Stimulated activated naive CD4-positive, alpha-beta T cell treated with Interleukin-2 at 50 U/mL for 16 hours (primary cell): ENCODE measurements at places on chromosomes 7 and 10.

- no peak for DNase-seq
These were observed 7.0 kb downstream of the ZNF316 start for GRCh38 chr7:6643915-6644625.

DNA sequence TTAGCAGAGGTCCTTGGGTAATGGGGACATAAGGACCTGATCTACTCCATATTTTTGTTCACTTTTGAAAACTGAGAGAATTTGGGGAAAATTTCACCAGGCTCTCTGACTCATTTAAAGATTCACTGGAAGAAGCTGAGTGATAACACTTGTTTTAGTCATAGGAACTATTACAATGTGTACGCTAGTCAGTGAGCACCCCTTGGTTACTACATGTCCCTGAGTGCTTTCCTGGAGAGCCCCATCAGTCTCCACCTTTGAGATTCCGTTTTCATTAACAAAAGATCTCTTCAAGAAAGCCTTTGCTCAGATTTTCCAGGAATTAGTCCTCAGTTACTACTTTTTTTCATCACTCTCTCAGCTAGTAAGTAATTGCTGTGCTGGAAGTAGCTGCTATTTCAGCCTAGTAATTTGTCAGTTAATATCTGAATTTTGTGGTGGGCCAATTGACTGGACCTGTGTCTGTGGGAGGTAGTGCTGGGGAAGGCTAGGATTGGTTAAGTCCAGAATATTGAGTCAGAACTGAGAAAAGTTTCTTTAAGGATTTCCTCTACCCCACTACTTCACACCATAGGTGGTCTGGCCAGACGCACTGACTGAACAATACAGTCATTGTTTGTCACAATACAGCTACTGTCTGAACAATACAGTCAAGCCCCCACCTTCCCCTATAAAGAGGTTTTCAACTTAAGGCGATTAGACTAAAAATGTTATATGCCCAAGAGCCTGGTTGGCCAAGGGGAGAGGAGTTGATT is 235.0 kb downstream of the CCDC7 start:
- no peak for DNase-seq

GRCh38 chr7:106254525-106255116 is 30.2 kb downstream of the NAMPT start:
- no peak for DNase-seq

DNA sequence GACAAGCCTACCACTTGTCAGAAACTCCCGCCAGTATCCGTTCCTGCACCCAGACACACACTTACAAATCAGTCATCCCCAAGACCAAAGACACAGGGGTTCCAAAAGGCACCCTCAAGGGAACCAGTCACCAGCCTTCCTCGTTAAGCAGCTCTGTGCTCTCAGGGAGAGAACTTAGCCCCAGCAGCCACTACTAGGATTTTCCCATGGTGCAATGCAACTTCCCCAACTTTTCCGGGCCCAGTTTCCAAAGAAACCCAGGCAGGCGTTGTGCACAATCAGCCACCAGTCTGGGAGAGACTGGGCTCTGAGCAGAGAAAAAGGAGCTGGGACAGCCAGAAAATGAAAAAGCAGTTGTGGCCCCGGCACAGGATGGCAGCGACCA is 1.2 kb downstream of the DLG5 start:
- no peak for DNase-seq

DNA sequence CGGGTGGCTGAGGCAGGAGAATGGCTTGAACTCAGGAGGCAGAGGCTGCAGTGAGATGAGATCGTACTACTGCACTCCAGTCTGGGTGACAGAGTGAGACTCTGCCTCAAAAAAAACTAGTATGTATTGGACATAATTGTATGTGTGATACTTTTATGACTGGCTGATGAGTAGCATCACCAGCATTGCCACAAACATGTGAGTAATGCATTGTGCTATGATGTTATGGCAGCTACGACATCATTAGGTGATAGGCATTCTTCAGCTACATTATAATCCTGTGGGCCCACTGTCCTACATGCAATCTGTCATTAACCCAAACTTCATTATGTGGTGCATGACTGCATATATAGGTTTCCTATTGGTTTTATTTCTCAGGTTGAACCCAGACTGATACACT is 352.4 kb downstream of the GALNT17 start:
- DNase-seq, result no peak

DNA sequence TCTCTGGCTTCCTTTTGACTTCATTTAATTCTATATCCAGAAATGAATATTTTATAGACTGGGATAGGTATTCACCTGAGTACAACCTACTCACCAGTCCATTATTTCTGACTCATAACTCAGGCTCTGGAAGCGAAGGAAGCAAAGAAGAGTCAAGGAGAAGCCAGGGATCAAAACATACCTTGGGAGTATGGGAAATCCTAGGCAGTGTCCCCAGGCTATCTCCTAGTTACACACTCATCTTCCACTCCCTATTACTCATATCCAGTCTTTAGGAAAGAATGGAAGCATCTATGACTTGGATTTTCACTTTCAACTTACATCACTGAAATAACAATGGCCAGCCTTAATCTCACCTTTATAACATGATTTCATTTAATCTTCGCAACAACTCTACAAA is 40.9 kb upstream of the ELAPOR2 start:
- no peak for DNase-seq

- DNase-seq, result no peak
These were observed 43.3 kb upstream of the FMC1 start for GRCh38 chr7:139297795-139298194.

- DNase-seq, result no peak
These were observed 3.0 kb upstream of the HOXA2 start for GRCh38 chr7:27105301-27106031.

DNA sequence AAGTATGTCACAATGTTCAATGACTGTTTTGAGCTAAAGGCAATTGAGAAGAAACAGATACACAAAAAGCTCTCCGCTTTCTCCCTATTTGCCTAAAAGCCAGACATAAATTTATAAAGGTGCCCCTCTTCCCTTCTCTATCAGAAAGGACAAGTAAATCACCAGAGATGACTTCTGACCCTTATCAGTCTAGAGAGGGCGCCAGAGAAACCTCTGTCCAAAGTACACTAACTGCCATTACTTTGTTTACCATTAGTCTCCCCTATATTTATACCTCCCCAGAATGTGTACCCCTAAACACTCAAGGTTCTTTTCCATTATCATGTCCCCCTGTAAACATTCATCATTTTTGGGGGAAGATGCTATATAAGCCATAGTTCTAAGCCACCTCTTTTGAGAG is 49.3 kb downstream of the TPK1 start:
- DNase-seq, result no peak

DNA sequence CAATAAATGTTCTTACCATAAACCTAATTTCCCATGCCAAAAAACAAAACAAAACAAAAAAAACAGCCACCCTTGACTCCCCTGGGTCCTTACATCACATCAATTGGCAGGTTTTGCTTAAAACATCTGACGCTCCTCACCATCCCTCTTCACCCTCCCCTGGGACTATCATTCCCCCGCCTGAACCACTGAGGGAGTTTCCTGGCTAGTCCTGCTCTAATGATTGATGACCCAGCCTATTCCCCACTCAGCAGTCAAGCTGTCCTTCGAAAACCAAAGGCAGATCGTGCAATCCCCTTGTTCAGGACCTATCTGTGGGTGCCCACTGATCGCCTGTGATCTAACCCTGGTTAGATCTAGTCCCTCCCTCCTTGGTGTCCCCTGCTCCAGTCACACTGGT is 11.2 kb upstream of the FRMPD2 start:
- no peak for DNase-seq

DNA sequence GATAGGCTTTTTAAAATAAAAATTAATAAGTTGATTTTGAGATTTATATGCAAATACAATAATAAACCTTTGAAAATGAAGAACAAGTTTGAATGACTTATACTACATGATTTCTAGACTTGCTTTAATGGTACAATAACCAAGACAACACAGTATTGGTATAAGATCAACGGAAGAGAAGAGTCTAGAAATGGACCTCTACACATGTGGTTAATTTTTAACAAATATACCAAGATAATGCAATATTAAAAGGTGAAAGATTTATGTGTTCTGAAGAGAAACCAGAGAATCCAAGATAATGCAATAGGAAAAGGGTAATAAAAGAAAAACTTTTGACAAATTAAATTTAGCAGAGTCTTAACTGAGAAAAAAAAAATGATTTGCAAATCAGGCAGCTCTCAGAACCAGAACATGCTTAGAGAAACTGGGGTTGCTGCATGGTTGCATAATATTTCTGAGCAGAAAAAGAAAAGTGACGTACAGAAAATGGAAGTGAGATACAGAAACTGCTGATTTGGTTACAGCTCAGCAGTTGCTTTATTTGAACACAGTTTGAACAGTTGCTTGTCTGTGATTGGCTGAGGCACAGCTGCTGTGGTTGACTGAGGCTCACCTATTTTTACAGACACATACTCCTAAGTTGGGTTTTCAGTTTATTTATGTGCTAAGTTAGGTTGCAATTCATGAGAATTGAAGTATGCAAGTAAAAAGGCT is 365.9 kb downstream of the CRPPA start:
- DNase-seq, result no peak

DNA sequence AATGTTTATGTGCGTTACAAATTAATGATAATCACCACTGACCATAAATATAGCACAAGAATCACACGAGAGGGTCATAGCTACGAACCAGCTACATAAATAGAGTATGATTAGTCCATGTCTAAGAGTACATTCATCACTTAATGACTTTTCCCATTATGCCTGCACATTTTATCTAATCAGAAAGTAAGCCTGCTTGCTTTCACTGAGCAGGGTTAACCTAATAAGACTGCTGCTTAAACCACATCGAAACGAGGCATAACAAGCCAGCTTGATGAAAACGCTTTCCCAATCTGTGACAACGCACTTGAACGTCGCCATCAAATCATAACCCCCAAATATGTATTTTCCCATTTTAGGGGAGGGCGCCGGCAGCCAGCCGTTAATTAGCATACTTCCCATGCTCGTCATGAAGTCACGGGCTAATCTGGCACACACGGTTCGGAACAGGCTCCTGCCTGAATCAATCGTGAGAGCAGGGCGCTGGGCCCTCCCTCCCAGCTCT is 71.5 kb downstream of the EBF3 start:
- DNase-seq, result no peak

DNA sequence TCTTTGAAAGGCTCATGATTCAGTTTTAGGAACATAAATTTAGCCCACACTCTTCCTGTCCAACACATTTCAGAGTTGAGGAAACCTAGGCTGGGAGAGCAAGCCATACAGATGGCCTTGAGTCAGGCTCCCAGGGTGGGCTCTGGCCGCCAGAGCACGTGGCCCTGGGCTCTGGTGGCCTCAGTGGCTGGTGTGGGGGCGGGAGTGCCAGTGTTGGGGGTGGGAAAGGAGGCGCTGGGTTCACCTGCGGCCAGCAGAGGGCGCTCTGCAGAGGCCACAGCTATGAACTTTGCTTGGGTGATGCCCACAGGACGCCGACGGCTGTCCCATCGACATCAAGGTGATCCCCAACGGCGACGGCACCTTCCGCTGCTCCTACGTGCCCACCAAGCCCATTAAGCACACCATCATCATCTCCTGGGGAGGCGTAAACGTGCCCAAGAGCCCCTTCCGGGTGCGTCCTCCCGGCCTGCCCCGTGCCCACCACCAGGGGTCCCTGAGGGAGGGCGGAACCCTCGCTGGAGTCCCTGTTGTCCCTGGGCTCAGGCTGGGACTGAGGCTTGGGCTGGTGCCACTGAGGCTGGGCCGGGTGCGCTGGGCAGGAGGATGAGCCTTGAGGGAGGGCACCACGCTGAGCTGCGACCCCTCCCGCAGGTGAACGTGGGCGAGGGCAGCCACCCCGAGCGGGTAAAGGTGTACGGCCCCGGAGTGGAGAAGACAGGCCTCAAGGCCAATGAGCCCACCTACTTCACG is 11.9 kb downstream of the FLNC start:
- peak; percentile 42 for DNase-seq

- DNase-seq, result peak; percentile 21
These were observed 107.4 kb downstream of the SH3PXD2A start for GRCh38 chr10:103748020-103748419.

- no peak for DNase-seq
These were observed 31.8 kb downstream of the NUDT1 start for GRCh38 chr7:2273866-2274265.

DNA sequence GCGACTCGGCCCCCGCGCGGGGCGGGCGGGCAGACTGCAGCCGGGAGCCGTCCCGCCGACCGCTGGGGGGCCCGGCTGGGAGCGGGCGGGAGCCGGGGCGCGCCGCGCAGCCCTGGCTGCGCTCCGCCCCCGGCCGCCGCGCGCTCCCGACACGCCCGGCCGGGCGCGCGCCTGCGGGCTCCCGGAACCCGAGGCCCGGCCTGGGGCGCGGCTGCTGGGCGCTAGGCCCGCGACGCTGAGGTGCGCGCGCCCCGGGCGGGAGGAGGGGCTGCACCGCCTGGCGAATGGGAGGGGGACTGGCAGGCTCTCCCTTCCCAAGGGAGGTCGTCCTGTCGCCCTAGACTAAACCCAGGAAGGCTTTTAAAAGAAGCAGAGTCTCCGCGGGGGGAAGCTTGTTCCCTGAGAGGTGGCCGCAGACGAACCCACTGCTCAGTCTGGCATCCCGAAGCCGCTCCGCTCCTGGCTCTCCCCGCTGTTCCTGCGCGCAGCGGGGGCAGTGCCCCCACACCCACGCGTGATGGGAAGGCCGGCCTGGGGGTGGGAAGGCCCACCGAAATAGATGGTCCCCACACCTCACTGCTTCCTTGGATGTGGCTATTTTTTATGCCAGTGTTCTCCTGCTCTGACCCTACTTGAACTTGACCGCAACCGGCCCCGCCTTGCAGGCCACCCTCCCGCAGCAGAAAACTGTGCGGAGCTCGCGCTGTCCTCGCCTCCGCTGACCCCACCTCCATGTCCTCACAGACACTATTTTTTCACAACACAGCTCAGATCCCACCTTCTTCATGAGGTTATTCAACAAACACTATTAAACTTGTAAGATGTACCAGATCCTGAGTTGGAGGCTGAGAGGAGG is at the start of gene VOPP1:
TSS of gene VOPP1 (minus strand) at position 125 of the 856 bp plus-strand sequence. CDS start 178 bp downstream, outside the sequence.
- DNase-seq, result peak; percentile 43

- no peak for DNase-seq
These were observed 20.6 kb downstream of the RBM17 start for GRCh38 chr10:6109444-6109775.

- no peak for DNase-seq
These were observed 582.3 kb upstream of the CNTNAP2 start for GRCh38 chr7:145534301-145534700.

- peak; percentile 33 for DNase-seq
These were observed 11.7 kb downstream of the CASP2 start for GRCh38 chr7:143299840-143300239.

- no peak for DNase-seq
These were observed 136.7 kb downstream of the NEBL start for GRCh38 chr10:20760460-20760859.

GRCh38 chr7:151542606-151543130 is 23.0 kb upstream of the RHEB start:
- no peak for DNase-seq

- DNase-seq, result peak; percentile 50
These were observed 100.6 kb downstream of the FAM204A start for GRCh38 chr10:118241229-118242137.

DNA sequence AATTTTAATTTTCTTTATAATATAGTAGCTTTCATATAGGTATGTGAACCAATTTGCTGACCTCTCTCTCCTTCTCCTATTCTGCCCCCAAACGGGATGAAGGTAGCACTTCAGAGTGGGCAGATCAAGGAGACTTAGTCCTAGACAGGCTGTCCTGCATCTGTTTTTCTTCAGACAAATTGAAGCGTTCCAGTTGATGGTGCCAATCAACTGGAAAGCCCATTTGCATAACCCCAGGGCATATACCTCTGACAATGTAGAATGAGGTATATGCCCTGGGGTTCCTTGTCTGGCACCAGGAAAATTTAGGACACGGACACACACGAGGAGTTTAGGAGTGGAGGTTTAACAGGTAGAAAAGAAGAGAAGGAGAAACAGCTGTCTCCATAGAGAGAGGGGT is 502.9 kb downstream of the HTR7 start:
- no peak for DNase-seq
